ENCODE measurements at places on chromosomes 4 and X.
A peak's percentile ranks its signal among the peaks of the same experiment; 100 is the strongest.

DNA sequence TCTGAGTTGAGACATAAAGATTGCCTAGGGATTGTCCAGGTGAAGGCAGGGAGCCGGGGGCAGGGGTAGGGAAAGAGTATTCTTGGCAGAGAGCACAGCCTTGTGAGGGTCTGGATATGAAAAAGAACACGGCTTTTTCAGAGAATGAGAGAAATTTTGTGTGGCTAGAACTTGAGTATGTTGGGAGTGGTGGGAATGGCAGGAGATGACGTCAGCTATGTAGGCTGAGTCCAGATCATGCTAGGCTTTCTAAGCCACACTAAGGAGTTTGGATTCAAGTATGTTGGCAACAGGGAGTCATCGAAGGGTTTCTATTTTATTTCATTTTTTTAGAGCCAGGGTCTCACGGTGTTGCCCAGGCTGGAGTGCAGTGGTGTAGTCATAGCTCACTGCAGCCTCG, 40.0 kb downstream of the SH2D1A start:
- DNase-seq = no peak

- DNase-seq = peak; percentile 78
These were observed 41.7 kb downstream of the BCORL1 start for GRCh38 chrX:130024127-130024526.

- DNase-seq = no peak
These were observed 257.2 kb downstream of the PDHA2 start for GRCh38 chr4:96097040-96097607.

GRCh38 chrX:134753718-134754008, 95.4 kb upstream of the PLAC1 start:
- DNase-seq = no peak

GRCh38 chr4:141802333-141802732, 165.9 kb downstream of the IL15 start:
- DNase-seq = no peak

GRCh38 chr4:5412751-5413150, 295.6 kb downstream of the EVC2 start:
- no peak for DNase-seq

DNA sequence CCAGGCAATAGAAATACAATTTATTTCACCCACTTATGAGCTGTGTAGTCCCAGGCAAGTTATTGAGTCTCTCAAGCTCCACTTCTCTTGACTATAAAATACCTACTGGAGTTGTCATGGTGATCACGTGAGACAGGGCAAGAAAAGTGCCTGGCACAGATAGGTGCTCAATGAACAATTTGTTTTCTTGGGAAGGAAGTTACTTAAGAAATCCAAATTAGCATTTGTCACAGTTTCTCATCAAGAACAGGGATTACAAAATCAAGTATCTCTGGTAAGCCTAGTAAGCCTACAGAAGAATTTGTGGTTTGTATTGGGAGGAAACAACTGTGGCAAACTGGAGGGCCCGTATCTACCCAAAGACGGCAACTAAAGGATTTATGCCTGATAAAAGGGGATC, 37.5 kb upstream of the RASGEF1B start:
- DNase-seq = no peak

Measured in left ventricle myocardium inferior (tissue), 1 donor.